ENCODE measurements at places on chromosomes 7 and 10.

DNA sequence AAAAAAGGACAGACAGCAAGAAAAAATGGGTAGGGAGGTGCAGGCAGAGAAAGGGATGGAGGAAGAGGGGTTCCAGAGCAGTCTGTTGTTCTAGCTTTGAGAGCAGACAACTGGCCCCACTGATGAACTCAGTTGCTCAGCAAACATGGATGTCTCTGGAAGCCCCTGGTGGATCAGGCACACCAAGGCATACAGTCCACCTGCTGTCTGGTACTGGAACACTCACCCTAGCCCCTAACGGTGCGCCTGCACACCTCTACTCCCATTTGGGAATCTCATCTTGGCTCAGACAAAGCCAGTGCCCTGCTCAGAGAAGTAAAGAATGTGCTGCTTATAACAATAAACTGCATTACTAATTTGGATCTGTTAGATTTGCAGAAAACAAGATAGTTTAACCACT, 7.7 kb downstream of the MACROH2A2 start:
- DNase-seq: no peak

DNA sequence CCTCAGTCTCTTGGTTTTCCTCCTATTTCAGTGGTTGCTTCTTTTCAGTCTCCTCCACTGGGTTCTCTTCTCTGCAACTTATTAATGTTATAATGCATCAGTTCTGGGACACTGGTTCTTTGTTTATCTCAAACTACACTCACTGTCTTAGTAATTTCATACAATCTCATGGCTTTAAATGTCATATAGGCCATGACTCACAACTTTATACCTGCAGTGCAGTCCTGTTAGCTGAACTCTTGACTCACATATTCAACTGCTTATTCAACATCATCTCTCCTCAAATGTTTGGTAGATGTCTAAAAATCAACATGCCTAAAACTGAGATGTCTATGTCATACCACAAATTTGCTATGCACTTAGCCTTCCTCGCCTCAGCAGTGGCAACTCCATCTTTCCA, 101.2 kb upstream of the PALS2 start:
- DNase-seq: no peak

- DNase-seq: no peak
Observed at GRCh38 chr10:992871-993270, 4.6 kb downstream of the GTPBP4 start.

DNA sequence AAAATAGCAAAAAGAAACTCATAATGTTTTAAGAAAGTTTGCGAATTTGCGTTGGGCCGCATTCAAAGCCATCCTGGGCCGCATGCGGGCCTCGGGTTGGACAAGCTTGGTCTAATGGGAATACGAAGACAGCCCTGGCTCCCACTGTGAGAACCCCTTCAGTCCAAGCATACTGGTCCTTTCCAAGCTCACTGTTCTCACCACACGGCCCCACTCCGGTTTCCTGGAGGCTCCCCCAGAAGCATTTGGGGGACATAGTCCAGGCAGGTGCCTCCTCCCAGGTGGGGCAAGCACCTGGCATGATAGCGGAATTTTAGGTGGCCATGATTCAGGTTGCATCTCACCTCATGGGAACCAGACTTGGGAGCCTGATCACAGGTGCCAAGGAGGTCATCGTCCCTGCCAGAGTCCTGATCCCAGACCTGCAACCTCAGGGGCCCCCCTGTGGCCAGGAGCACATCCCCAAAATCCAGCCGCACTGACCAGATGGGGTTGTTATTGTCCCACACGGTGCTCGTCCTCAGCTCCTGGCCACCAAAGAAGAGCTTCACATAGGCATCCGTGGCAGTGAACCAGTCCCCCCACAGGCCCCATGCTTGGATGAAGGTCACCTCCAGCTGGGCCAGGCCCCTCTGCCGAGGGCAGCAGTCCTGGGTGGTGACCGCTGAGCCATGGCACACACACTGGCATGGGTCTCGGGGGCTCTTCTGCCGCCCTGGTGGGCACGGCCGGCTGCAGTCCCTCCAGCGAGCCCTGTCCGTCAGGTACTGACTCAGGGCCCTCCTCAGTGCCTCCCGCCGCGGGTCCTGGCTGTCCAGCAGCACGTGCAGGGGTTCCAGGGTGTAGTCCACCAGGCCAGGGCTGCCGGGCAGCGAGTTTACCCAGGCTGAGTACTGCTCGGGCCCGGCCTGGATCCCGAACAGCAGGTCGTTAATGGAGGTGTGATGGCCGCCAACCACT, 4.4 kb downstream of the PRF1 start:
- DNase-seq: no peak

GRCh38 chr7:31724696-31725095, 37.7 kb downstream of the PPP1R17 start:
- no peak for DNase-seq

DNA sequence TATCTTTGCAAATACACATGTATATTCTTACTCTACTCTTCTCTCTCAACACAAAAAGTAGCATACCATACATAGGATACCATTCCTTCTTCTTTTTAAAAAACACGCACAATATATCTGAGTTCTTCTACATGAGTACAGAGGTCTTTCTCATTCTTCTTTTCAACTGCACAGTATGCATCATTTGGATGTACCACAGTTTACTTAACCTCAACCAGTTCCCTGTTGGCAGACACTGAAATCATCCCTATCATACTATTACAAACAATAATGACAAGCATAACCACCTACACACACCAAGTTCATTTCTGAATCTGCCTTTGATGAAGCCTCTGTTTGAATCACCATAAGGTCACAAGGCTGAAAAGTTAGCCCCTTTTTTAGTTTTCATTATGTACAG, 25.7 kb upstream of the GGCT start:
- no peak for DNase-seq

DNA sequence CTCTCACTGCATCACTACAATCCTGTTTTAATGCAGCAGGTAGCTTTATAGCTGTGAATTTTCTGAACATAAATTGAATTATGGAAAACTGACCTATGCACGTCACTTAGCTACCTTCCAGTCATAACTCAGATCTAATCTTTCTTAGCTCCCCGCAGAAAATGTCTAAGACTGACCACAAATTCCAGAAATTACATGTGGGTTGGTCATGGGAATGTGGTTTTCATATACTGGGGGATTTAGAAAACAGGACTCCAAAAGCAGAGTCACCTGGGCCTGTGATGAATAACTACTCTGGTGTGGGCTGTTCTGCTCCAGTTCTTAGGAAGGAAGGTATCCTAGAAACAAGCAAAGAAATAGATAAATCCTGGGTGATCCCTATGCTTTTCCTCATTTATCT, 178.4 kb upstream of the LRRTM3 start:
- no peak for DNase-seq

GRCh38 chr10:86222687-86223086, 143.9 kb downstream of the GRID1 start:
- no peak for DNase-seq

DNA sequence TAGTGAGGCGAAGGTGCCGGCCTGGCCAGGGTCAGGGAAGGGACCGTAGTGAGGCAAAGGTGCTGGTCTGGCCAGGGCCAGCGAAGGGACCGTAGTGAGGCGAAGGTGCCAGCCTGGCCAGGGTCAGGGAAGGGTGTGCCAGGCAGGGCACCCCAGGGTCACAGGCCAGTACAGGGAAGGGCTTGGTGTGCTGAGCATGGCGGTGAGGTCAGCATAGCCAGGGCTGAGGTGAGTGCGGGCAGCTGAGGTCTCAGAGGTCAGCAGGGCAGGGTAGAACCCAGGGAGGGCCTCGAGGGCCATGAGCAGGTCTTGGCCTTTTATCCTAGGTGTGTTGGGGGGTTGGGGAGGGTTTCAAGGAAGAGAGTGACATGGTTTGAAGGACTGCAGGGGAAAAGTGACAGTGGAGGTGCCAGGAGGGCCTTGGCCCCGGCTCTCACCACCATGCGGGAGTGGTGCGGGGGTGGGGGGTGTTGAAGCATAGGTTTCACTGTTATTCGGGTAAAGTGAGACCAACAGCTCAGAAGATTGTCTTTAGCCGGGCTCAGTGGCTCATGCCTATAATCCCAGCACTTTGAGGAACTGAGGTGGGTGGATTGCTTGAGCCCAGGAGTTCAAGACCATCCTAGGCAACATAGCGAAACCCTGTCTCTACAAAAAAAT, 93.3 kb downstream of the CHST15 start:
- DNase-seq: no peak

DNA sequence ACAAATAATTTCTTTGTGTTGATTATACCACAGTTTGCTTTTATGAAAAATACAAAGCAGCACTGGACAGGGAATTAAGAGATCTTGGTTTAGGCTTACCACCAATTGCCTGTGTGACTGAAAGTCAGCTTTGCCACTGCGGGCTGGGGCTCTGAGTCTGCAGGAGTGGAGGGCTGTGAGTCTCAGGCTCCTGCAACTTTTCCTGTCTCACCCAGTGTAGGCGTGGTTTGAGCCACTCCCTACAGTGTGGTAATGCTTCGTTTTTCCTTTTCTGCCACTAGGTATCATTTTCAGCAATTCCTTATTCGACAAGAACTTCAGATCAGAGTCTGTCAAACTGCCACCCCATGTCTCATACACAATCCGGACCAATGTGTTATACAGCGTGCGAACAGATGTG, 180.6 kb downstream of the ABCA13 start:
- no peak for DNase-seq

DNA sequence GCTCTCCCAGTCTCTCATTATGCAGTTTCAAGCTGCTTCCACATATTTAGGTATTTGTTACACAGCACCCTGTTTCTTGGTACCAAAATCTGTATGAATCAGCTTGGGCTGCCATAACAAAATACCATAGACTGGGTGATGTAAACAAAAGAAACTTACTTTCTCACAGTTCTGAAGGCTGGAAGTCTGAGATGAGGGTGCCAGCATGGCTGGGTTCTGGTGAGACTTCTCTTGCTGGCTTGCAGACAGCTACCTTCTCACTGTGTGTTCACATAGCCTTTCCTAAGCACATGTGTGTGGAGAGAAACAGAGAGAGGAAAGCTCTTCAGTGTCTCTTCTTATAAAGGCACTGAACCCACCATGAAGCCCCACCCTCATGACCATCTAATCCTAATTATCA, 15.7 kb upstream of the CBLL1 start:
- no peak for DNase-seq

GRCh38 chr10:79356104-79356503, 8.8 kb downstream of the PPIF start:
- DNase-seq: no peak

DNA sequence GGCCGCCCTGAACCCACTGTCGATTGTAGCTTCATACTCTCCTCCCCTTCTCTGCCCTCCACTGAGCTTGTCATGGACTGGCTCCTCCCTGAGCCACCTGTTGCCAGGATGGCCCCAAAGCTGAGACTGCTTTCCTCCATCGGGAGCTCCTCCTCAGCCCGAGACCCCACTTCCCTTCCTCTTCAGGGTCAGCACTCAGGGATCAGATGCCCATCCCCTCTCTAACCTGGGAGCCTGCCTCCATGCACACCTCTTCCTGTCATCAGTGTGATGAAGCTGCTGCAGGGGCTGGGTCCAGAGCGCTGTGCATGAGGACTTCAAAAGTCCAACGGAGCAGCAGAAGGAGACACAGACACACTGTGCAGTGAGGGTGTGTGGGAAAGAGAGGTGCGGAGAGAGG, 201.1 kb downstream of the WDR37 start:
- no peak for DNase-seq

GRCh38 chr10:92222603-92223262, 68.1 kb downstream of the CPEB3 start:
- no peak for DNase-seq

- no peak for DNase-seq
Observed at GRCh38 chr7:70143075-70144044, 545.1 kb downstream of the AUTS2 start.

- no peak for DNase-seq
Observed at GRCh38 chr7:142556740-142557139, 192.5 kb upstream of the PRSS1 start.

DNA sequence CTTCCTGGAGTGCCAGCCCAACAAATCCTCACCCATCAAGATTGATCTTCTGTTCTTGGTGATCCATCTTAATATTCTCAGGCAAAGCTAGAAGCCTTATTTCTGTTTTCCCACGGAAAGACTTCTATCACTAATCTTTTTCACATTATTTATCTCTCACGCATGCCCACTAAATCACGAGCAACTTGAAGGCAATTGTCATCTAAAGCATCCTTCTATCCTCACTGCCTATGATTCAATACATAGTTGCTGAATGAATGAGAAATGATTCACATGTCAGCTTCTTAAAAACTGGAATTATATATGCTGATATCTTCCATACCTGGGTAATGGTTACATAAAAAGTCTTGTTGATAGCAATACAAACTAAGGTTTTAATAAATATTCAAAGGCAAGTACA, 12.6 kb upstream of the COL1A2 start:
- no peak for DNase-seq

GRCh38 chr7:988963-989529, 6.1 kb downstream of the CYP2W1 start:
- DNase-seq: no peak

DNA sequence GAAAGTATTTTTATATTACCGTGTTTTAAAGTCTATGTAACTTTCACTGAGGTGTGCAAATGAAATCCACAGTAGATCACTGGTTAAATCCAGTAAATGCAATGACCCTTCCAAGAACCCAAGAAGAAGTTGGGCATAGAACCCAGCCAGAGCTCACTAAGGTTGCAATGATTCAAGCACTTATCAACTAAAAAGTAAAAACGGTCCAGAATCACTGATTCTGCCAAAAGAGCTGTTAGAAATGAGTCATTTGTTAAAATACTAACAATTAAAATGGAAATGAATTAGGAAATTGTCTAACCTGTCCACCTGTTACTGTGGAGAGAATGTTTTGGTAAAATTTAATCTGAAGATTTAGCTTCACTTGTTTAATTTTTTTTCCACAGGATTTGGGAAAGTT, 74.4 kb downstream of the ANK3 start:
- DNase-seq: no peak

DNA sequence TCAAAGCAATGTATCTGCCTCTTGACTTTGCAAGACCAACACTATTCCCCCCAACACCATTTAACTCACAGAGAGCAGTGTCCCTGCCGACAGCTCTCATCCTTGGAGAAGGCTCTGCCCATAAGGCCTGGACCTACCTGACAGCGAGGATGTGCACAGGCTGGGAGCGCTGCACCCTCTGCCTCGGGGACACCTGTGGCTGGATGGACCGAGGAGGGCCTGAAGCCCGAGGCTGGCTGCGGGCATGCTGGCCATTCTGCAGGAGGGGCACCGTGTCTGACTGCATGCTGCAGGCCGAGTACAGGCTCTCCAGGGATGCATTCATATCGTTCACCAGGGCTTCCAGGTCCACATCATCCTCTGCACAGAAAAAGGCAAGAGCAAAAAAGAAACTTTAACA, 108.4 kb downstream of the GRB10 start:
- no peak for DNase-seq

GRCh38 chr10:14884082-14884481, 5.4 kb downstream of the SUV39H2 start:
- DNase-seq: no peak

- DNase-seq: no peak
Observed at GRCh38 chr7:126210707-126211106, 1042.0 kb downstream of the GRM8 start.

GRCh38 chr7:25262586-25262985, 34.3 kb upstream of the NPVF start:
- no peak for DNase-seq
